ENCODE measurements at places on chromosomes 4 and X.

GRCh38 chrX:137565318-137565904 lies 516 bp upstream of the ZIC3 start:
- no peak for DNase-seq

DNA sequence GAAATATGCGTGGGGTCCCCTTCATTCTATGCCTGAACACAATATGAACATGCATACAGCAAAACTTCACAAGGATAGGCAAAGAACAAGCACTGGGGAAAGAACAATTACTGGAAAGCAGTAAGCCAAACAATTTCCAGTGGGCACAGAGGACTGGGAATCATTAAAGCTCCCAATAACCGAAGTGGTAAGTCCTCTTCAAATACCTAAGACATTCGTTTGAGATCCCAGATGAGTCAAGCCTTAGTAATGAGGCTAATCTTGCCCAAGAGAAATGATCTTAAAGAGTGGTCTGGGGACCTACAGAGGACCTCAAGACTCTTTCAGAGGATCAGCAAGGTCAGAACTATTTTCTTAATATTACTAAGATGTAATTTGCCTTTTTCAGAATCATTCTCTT lies 28.6 kb downstream of the ANAPC10 start:
- DNase-seq: no peak

- no peak for DNase-seq
These were observed 178.4 kb downstream of the MGST2 start for GRCh38 chr4:139844057-139844456.

DNA sequence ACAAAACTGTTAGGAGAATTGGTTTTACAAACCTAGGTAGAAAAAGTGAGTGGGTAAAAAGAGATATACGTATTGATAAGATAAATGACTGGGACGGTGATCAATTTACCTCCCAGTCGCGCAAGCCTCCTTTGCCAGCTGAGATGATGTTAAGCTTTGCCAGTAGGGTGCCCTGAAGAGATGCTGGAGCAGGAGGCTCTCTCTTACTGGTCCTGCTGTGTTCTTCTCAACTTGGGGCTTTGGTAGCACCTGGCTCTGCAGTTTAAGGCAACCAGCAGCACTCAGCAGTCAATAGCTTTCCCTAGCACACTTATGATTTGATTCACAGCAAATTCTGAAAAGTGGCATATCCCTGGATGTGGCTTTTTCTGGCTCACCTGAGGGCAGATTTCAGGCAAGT lies 1461.7 kb downstream of the ADGRL3 start:
- DNase-seq: no peak

DNA sequence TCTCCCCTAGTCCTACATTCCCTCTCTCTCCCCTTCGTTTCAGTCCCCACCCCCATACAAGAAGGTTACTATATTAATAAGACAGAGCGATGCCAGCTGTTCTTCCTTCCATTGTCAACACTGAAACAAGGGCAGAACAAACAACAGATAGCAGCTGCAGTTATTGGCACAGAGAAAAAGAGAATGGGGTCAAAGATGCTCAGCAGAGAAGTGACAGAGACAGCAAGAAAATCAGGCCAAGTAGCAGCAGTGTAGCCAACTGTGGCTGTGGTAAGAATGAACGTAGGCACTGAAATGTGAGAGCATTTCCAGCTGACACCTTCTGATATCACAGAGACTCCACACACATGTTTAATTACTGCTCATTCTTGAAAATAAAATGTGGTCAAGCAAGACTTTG lies 641.8 kb downstream of the FSTL5 start:
- DNase-seq: no peak

- DNase-seq: no peak
These were observed 208.5 kb upstream of the CASK start for GRCh38 chrX:42131856-42132255.

Data from CD4-positive, alpha-beta T cell treated with Interferon gamma for 1 hour (primary cell).